ENCODE measurements at places on chromosomes 1 and 21.

DNA sequence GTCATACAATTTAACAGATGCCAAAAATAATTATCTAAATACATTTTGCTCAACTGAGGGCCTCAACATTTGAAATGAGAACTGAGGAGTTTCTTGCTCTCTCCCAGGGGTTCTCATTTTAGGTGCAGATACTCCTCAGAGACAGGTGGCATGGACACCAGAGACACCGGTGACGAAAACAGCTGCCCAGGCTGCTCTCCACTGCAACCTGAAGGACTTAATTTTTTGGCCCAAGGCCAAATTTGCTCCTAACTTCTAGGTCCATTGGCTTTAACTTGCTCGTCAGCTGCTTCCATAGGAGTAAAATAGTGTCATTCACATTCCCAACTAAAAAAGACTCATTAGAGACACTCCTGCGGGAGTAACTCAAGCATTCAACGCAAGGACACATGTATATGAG is 87.0 kb downstream of the NRIP1 start:
- no peak for DNase-seq

DNA sequence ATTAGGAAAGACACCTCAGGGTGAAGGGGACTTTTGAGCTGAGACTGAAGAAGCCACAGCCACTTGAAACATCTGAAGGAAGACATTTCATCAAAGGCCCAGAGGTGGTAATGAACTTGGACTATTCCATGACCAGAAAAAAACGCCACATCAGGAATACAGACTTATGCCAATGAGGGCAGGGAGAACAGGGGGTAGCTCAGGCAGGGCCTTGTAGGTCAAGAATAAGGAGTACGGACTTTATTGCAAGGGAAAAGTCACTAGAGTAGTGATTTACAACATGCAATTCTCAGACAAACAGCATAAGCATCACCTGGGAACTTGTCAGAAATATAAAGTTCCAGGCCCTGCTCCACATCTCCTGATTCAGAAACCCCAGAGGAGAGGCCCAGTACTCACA is 11.8 kb downstream of the TP53BP2 start:
- no peak for DNase-seq

DNA sequence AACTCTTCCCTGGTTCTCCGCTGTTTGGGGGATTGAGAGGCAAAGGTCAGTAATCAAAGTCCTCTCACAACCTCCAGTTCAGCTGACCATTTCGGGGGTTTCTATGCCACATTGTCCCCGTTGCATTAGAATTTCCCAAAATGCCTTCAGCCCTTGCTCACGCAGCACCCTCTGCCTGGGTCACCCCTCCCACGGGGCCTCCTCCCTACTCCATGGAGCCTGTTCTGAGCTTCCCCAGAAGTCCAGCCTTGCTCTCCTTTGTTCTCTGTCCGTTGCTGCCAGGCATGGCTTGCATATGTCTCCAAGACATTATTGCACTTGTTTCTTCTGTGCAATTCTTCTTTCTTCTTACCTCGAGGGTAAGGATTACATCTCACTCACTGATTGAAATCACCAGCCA is 16.5 kb downstream of the DMRTB1 start:
- DNase-seq = no peak

DNA sequence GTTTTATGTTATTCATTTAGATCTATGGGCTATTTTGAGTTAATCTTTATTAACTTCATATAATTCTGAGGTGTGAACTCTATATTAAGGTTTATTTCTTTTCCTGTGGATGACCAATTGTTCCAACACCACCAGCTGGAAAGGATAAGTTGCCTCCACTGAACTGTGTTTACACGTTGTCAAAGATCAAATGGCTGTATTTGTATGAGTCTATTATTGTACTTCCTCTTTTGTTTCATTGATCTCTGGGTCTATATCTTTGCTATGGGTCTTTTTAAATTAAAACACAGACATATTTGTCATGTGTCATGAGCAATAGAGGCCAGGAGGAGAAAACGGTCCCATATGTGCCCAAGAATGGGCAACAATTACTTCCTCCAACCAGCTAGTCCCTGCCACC is 5.2 kb upstream of the MAB21L3 start:
- DNase-seq = no peak

DNA sequence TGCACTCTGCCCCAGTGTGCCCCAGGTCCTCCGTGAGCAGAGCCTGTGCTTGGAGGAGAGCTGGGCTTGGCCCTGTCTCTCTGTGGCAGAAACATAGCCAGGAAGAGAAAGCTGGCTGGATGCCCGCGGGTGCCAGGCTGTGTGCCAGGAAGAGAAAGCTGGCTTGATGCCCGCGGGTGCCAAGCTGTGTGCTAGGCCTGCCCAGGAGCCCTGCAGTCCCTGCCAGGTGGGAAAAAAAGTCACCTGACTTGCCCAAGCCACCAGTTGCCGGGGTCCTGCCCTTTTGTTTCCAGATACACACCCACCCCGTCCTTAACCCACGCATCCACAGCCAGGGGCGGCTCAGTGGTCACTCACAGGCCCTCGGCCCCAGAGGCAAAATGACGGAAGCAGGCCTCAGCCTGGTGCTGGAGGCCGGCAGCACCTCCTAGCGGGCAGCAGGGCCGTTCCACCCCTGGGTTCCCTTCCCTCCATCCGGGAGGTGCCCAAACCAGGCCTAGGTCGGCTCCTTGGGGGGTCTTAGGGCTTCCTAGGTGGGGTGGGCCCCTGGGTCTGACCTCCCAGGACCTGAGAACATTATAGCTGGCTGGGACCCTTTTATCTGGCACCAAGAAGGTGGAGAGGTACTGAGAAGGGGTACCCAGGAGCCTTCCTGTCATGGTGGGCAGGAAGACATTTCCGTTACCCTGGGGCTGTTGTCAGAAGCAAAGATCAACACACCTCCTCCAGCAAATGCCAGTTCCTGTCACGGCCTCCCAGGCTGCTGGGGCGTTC is 9.1 kb downstream of the ITGB2 start:
- DNase-seq = peak; percentile 27

- no peak for DNase-seq
Observed at GRCh38 chr1:184223216-184223615, 163.6 kb upstream of the C1orf21 start.

- no peak for DNase-seq
Observed at GRCh38 chr1:61192663-61193330, 110.4 kb downstream of the NFIA start.

GRCh38 chr1:21251773-21252471 is 38.3 kb downstream of the ECE1 start:
- DNase-seq = peak; percentile 99

DNA sequence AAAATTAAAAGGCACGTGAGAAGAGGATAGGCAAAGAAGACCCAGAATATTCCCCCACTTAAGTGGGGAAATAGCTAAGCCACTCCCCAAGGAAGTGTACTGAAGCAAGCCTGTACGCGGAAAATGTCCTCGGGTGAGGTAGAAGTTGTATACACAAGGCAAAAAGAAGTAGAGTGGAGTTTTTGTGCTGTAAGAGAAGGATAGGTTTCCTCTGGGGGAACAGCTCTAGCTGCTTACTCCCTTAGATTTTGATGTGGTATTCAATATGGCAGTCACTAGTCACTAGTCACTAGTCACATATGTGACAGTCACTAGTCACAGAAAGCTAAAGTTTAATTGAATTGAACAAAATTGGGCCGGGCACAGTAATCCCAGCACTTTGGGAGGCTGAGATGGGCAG is 7.6 kb downstream of the TXNIP start:
- DNase-seq = no peak

GRCh38 chr21:35048183-35048601 is 910 bp downstream of the RUNX1 start:
- DNase-seq = peak; percentile 53

DNA sequence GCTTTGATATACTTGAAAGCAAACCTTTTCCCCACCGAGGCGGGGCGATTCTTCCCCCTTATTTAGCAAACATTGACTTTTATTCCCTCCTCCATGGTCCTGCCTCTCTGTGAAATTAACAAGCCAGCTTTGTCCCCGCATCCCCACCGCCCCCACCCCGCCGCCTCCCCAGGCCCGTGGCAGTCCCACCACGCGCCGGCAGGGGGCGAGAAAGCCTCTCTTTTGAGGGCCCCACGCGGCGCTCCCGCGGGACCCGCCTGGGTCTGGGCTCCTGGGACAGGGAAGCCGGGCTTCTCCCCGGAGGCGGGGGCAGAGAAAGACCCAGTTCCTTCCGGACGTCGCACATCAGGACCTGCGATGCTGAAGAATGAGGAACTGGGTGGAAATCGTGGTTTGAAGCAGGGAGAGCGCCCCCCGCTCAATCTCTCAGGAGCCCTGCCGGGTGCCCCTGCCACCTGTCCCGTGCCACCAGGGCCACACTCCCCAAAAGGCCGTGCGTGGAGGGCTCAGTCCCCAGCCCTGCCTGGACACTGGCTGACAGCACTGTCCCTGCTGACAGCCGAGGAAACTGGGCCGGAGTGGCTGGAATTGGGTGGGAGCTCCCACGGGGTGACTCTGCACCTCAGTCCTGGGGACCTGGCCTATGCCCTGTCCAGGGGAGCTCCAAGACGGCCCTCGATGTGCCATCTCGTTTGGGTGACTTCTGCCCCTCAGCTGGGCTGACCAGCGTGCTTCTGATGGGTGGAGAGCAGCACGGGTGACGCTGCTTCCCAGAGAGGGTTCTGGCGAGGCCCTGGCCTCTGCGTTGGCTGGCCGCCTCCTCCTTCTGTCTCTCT is 8.6 kb upstream of the ACTRT2 start:
- no peak for DNase-seq

DNA sequence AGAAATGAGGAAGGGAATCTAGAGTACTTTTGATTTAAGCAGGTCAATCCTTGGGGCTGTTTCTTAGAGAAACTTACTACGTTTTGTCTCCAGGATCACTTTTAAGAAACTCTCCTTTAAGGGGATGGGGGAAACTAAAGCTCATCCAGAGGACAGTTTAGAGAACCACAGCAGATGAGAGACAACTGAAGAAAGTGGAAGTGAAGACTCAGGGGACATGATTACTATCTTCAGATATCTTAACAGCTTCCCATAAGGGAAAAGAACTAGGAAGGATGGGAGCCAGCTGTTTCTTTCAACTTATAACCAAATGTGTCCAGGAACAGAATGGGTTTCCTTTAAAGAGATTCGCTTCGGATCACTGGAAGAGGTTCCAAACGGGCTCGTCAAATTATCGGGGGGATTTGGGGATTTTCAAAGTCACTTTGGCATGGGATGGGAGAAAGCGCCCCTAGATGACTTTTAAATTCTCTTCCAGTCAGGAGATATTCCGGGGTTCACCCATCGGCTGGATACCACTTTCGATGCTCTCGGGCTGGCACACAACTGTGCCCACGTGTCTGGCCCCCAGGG is 1.2 kb downstream of the SCMH1 start:
- peak; percentile 30 for DNase-seq

DNA sequence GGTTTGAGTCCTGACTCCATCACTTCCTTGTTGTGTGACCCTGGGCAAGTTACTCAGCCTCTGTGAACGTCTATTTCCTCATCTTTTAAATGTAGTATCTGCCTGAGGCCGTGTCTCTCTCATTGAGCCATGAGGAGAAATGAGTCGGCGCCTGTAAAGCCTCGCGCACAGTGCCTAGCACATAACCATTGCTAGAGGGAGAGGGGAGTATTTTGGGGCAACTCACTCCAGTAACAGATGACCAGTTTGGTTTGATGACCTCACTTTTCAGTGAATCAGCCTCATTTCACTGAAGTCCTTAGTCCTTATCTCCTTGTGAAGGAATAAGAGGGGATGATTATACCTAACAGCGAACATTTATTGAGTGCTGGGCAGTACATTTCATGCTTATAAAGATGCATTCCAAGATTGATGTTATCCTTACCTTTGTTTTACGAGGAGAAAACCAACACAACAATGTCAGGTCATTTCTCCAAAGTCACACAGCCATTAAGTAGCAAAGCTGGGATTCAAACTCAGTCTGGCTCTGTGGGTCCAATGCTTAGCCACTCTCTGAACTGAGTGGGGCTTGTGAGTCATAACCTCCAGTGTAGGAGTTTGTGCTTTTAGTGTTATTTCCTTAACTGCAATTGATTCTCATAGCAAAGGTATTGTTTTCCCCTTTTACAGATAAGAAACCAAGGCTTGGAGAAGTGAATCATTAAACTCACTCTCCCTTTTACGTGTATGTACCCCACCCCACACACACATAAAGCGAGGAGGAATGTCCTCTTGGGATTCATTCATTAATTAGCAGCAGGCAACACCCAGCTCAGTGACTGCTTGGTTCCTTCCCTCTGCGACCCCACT is 25.9 kb downstream of the KCNC4 start:
- peak; percentile 87 for DNase-seq

GRCh38 chr1:42658877-42659337 is 684 bp downstream of the PPIH start:
- peak; percentile 24 for DNase-seq

DNA sequence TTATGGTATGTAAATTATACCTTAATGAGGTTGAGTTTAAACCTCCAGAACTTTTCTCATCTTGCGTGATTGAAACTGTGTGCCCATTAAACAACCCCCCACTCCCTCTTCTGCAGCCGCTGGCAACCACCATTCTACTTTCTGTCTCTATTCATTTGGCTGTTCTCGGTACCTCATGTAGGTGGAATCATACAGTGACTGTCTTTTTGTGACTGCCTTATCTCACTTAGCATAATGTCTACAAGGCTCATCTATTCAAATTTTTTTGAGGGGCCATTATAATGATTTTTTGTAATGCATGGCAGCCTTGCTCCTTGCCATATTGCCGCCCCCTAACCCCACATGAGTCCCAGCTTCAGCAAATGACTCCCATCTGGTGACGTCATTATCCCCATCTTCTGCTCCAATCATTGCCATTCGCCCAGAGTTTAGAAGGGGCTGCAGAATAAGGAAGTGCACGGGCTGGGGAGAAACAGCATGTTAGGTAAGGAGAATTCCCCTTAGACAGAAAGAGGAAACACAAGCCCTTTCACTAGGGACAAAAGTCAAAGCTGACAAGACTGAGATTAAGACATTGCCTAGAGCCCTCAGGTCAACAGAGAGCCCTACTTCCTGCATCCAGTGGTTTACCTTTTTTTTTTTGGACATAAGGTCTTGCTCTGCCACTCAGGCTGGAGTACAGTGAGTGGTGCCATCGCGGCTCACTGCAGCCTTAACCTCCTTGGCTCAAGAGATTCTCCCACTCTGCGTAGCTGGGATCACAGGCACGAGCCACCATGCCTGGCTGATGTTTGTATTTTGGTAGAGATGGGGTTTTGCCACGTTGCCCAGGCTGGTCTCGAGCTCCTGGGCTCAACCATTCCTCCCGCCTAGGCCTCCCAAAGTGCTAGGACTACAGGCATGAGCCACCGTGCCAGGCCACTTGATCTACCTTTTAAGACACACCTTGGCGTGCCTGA is 78.4 kb upstream of the ERRFI1 start:
- DNase-seq = no peak

DNA sequence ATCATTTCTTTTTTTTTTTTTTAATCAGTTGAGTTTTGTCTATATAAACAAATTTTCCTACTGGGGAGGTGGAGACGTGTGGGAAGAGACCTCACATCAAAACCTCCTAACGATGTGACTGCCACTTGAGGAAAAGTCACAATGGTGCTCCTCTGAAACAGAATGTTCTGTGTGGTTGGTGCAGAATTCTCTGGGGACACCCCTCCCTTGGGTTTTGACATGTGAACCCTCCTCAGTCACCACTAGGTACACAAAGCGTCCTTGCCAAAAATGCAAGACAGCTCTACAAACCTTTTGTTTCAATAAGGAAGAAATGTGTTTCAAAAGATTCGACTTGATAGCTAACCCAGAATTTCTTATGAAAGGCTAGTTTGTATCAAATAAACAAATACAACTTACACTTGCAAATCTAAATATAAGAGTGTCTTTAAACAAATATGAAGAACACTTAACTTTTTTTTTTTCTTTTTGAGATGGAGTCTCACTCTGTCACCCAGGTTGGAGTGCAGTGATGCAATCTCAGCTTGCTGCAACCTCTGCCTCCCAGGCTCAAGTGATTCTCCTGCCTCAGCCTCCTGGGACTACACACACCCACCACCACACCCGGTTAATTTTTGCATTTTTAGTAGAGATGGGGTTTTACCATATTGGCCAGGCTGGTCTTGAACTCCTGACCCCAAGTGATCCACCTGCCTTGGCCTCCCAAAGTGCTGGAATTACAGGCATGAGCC is 9.3 kb downstream of the SLC25A24 start:
- no peak for DNase-seq

Data from RPMI7951 (cell line).